ENCODE measurements at places on chromosomes 12 and 14.

DNA sequence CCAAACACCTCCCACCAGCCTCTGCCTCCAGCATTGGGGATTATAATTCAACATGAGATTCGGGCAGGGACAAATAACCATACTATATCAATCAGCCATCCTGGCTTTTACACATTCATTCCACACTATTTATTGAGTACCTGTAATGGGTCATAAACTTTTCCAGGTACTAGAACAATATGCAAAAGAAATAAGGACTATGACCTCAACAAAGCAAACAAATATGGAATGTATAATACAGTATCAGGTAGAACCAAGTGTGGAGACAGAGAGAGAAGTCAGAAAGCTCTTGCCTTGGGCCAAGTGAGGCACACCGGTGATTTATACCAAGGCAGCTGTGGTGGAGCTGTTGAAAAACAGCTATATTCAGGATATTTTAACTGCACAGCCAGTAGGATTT is 116.3 kb downstream of the TSPAN8 start:
- no peak for DNase-seq

DNA sequence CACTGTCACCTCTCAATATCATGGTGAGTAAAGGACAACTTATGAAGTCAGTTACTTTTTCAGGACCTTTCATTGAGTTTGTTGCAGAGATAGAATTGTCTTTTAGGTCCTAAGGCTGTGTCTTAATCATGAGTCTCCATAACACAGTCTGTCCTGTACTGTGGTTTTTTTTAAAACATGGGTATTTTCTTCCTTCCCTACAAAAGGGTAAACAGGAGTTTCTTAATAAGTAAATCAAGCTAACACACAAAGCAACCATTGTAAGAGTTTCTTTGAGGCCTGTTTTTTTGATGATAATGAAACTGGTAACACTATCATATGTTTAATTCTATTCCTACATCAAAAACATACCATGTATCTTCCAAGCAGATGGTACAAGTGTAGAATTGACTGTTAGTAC is 101.4 kb downstream of the PLEKHA5 start:
- no peak for DNase-seq

- peak; percentile 70 for DNase-seq
Measured at GRCh38 chr14:64510825-64511671, 6.5 kb downstream of the ZBTB1 start.

- DNase-seq = no peak
Measured at GRCh38 chr14:55699131-55700057, 119.4 kb downstream of the KTN1 start.

DNA sequence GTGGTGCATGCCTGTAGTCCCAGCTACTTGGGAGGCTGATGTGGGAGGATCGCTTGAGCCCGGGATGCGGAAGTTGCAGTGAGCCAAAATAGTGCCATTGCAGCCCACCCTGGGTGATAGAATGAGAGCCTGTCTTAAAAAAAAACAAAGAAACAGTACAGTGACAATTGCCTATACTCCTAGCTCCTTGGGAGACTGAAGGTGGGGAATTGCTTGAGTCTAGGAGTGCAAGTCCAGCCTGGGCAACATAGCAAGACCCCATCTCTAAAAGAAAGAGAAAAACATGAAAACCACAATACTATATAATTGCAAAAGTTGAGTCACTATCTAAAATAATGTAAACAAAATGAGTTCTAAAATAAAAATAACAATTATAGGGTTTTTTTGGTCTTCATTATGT is 20.0 kb downstream of the KLC1 start:
- DNase-seq = no peak

GRCh38 chr12:76563061-76563460 is 3.5 kb upstream of the OSBPL8 start:
- DNase-seq = no peak

DNA sequence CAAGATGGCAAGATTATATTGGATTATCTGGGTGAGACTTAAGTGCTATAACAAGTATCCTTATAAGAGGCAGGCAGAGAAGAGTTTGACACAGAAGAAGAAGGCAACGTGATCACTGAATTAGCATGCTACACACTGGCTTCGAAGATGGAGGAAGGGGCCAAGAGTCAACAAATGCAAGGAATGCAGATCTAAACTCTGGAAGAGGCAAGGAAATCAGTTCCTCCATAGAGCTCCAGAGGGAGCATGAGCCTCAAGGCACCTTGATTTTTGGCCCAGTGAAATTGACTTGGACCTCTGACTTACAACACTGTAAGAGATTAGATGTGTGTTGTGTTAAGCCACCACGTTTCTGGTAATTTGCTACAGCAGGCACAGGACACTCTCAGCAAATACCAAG is 536.4 kb upstream of the SEL1L start:
- DNase-seq = no peak

- no peak for DNase-seq
Measured at GRCh38 chr14:72921396-72921795, 4.9 kb upstream of the DCAF4 start.

DNA sequence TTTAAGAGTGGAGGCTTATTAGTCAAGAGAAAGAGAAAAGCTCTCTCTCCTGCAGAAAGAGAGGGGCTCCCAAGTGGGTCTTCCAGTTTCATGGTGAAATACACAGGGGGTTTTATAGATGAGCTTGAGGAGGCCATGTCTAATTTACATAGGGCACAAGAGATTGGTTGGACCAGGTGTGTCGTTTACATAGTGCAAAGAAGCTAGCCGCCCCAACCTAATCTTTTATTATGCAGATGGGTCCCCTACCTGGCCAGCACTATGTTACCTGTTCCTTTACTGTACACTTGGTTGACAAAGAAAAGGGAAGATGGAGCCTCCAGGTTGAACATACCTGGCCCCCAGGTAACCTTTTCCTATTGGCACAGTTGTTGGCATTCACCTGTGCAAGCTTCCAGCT is 195.0 kb downstream of the PIK3C2G start:
- DNase-seq = no peak

- DNase-seq = no peak
Measured at GRCh38 chr12:102459314-102459713, 21.0 kb downstream of the IGF1 start.

GRCh38 chr12:110091136-110091711 is 32.9 kb upstream of the IFT81 start:
- DNase-seq = no peak

GRCh38 chr14:89485264-89485663 is 68.2 kb upstream of the FOXN3 start:
- no peak for DNase-seq

All from neural crest cell (in vitro differentiated cells).